ENCODE measurements at places on chromosomes 1 and 21.

GRCh38 chr1:114130846-114131525, 22.7 kb downstream of the SYT6 start:
- no peak for DNase-seq

DNA sequence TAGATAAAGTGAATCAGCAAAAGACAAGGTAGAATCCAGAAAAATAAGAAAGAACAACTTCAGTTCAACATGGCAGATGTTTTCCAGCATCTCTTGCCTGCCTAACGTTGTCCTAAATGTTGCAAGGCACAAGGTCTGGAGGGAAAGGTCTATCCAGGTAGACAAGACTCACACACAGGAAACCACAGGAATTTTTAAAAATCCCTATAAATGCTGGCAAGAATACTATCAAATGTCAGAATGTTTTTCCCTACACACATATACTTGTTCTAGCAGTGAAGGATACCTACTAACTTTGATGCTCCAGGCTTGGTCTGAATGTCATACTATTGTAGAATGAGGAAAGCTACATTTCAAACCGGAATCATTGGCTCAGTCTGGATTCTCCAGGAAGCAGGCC, 10.6 kb downstream of the GJA5 start:
- no peak for DNase-seq

- DNase-seq = no peak
Measured at GRCh38 chr1:38990386-38990737, 714 bp upstream of the AKIRIN1 start.

- DNase-seq = no peak
Measured at GRCh38 chr1:34867415-34867814, 7.9 kb upstream of the SMIM12 start.

DNA sequence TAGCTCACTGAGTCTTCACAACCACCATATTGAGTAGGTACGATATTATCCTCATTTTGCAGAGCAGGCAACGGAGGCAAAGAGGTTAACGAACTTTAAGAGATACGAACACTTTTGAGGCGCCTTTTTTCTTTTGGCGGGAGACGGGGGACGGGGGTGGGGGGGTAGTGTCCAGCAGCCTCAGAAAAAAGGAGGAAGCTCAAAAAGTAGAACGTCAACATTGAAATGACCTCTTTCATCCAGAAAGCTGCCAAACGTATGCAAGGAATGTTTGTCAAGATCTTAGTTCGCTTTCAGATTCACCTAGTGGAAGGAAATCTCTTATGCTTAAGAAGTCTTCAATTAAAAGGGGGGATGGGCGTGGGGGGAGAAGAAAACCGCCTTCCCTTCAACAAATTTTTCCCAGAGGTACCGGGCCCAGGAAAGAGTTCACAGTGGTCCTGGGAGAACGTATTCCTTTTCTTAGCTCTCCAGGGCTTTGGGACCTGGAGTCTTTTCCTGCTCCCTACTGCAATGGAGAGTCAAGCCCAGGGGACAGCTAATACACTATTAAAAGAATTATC, 1.1 kb upstream of the PCAT6 start:
- DNase-seq = no peak

DNA sequence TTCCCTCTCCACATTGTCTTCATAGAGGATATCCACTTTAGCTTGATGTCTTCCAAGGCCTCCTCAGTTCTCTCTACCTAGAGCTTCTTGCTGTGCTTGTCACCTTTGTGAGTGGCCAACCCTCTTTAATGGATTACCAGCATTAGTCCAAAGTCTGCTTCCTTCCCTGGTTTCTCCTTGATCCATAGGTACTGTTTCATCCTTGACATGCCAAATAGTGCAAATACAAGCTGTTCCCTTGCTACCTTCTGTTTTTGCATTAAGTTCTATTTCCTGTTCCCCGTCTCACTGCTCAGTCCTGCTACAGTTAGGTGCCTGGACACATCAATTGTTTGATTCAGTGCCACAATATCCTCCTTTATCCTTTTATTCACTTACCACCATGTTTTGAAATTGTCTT, 19.2 kb downstream of the MAST2 start:
- DNase-seq = no peak

- DNase-seq = no peak
Measured at GRCh38 chr1:226569879-226570547, 21.4 kb downstream of the STUM start.

Measured in NCI-H1417 (cell line).